Gastroesophageal sphincter (tissue), 4 donors: ENCODE measurements at places on chromosomes 16 and 17. TPM values are rescaled to one million over a fixed set of nuclear protein-coding genes. Genes with fewer than 3 reads are reported as not detected.

The NME3 gene
- total RNA-seq: 92.4 TPM

The EFNB3 gene
- 0.27 TPM for total RNA-seq

The HDAC5 gene
- total RNA-seq: 83.7 TPM

The C17orf107 gene
- 0.62 TPM for total RNA-seq

GRCh38 chr16:71414038-71414437, 27.8 kb downstream of the TLE7 start:
- no peak for ATAC-seq

GRCh38 chr17:7893187-7893880, 4.7 kb downstream of the CHD3 start:
- no peak for ATAC-seq

DNA sequence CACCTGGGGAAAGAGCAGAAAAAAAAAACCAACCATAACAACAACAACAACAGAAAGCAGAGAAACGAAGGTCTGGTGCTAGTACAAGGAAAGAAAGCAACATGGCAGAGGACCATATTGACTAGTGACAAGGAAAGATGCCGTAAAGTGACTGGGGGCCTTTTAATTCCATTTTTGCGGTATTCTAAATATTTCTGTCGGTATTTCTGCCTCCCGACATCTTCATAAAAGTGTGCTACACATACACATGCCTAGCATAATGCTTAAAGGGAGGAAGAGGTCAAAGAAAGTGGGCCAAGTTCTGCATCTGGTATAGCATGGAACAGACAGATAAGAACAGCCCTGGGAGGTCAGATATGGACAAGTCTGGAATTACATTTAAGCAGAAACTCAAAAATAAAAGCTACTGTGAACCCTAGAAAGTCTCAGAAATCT, 19.5 kb upstream of the RNF43 start:
- ATAC-seq: no peak

GRCh38 chr17:59650642-59651041, 30.9 kb downstream of the CLTC start:
- ATAC-seq: no peak

DNA sequence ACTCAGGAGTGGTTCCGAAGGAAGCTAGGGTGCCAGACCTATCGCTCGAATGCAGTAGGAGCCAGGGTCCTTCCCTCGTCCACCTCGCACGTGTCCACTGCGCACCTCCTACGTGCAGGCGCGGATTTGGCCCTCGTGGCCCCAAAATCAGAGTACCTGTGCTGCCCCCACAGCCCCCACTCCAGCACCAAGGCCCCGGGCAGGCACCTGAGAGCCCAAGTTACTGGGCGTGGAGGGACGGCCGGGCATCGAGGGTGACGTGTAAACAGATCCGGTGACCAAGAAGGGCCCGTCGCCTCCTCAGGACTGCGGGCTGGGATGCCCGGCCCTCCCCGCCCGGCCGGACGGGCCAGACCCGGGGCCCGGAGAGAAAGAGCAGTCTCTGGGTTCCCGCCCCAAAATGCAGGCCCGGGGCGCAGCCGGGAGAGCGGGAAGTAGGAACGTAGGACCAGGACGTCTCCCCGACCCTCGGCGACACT, 492 bp downstream of the SLC25A39 start:
- no peak for ATAC-seq

DNA sequence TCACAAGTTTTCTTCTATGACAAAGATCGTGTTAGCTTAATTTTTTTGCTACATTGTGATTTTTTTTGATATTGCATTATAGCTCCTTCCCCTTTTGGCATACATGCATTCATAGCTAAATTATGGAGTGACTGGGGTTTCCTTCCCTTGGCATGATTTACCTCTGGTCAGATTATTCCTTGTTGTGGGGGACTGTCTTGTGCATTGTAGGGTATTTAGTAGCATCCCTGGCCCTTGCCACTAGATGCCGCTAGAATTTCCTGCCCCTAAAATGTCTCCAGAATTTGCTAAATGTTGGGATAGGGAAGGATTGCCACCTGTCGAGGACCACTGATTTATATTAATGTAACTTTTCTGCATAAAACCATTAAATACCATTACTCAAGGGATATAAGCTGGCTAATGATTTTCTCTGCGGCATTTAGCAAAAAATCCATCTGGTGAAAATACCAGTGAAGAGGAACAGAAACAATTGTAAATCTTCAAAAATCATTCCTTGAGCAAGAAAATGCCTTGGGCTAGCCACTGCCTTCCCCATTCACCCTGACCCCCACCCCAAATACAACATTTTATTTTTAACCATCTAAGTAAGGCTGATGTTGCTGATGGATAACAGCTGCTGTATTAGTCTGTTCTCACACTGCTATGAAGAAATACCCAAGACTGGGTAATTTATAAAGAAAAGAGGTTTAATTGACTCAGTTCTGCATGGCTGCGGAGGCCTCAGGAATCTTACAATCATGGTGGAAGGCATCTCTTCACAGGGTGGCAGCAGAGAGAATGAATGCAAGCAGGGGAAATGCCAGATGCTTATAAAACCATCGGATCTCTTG, 195.2 kb downstream of the MAP2K6 start:
- ATAC-seq: no peak

- ATAC-seq: peak; percentile 58
Measured at GRCh38 chr17:40063187-40063771, 514 bp downstream of the THRA start.

GRCh38 chr16:66919569-66920298, 1.0 kb upstream of the CDH16 start:
- ATAC-seq: no peak

DNA sequence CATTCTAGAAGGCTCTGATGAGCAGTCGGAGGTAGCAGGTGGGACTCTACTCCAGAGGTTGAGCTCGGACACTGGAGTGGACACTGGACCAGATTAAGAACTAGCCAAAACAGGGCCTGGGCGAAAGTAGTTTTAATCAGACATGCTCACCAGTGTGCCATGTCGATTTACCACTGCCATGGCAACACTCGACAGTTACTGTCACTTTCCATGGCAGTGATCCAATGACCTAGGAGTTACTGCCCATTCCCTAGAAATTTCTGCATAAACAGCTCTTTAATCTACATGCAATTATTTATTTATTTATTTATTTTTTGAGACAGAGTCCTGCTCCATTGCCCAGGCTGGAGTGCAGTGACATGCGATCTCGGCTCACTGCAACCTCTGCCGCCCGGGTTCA, 7.2 kb upstream of the METTL9 start:
- no peak for ATAC-seq
